Fibroblast of lung (primary cell): ENCODE measurements at places on chromosomes 2 and 18. TPM values are rescaled to one million over a fixed set of nuclear protein-coding genes. Genes with fewer than 3 reads are reported as not detected.

Gene PCBP1
- total RNA-seq, result 30.6 and 42.1 TPM in 2 replicates

Gene RAB6D
- total RNA-seq, result under 0.01 TPM in 1 of 2 replicates, not detected in the other

Gene MC2R
- not detected in 2 replicates for total RNA-seq

Gene LONRF2
- total RNA-seq, result under 0.01 TPM in 2 replicates

Gene KCNJ3
- total RNA-seq, result not detected in 2 replicates

Gene LRRTM4
- not detected in 2 replicates for total RNA-seq

Gene CYTIP
- not detected in 2 replicates for total RNA-seq

Gene ST8SIA5
- under 0.01 TPM in 2 replicates for total RNA-seq

Gene SCTR
- total RNA-seq, result not detected in 2 replicates

Gene FER1L5
- total RNA-seq, result 0.50 and 0.51 TPM in 2 replicates

Gene TM4SF20
- total RNA-seq, result not detected in 2 replicates

Gene MPHOSPH10
- 14.7 and 19.3 TPM in 2 replicates for total RNA-seq

Gene PREPL
- 42.6 and 67.2 TPM in 2 replicates for total RNA-seq

Gene PNPT1
- 14.2 and 20.0 TPM in 2 replicates for total RNA-seq

Gene LYPD6B
- not detected in 2 replicates for total RNA-seq

Gene STAMBP
- total RNA-seq, result 23.3 and 23.6 TPM in 2 replicates

Gene FOSL2
- total RNA-seq, result 68.6 and 83.6 TPM in 2 replicates

Gene ASB18
- not detected in 2 replicates for total RNA-seq
